ENCODE measurements at places on chromosomes 13 and 19.

DNA sequence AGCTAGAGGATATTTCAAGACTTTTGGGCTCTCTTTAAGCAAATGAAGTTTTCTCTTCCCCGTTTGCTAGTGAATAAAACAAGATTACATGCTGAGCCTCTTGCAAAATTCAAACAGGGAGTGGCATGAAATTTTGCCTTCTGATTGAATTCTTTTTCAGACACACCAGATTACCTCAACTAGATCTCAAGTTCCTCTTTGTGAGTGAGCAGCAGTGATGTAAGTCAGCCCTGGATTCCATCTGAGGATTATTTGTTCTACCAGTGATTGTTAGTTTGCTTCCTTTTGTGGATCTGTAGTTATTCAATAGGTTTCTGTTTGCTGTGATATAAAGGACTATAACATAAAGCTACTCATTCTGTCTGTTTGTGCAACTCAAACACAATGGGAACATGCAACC is 407.7 kb downstream of the LMO7 start:
- DNase-seq: no peak

DNA sequence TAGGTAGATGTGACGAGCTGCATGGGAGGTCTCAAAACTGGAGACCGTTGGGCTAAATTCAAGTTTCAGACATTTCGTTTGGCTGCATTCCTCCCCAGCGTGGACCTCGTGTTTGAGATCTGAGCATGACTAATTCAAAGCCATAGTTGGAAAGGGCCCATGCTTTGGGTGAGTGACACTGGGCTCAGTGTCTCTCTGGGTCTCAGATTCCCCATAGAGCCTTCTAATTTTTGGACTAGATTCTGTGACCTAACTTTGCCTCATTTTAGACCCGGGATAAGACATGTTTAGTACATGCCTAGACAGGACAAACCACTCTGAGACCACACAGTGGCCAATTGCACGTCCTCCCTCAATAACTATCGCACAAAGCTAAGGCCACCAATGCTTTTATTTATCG is 16.6 kb downstream of the CKM start:
- DNase-seq: no peak

DNA sequence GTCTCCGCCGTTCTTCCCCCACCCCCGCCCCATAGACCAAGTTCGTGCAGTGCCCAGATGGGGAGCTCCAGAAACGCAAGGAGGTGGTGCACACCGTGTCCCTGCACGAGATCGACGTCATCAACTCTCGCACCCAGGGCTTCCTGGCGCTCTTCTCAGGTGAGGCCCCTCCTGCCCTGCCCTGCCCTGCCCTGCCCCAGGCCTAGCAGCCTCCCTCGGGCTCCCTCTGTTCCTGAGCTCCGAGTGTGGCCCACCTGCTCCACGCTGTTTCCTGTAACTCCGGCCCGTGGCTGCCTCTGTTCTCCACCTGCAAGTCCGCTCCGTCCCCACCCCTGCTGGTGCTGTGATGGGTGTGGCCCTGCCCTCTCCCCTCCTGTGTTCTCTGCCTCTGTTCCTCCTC is 6.4 kb downstream of the LHB start:
- DNase-seq: no peak

GRCh38 chr19:17654993-17655392 is 33.2 kb downstream of the UNC13A start:
- DNase-seq: no peak

DNA sequence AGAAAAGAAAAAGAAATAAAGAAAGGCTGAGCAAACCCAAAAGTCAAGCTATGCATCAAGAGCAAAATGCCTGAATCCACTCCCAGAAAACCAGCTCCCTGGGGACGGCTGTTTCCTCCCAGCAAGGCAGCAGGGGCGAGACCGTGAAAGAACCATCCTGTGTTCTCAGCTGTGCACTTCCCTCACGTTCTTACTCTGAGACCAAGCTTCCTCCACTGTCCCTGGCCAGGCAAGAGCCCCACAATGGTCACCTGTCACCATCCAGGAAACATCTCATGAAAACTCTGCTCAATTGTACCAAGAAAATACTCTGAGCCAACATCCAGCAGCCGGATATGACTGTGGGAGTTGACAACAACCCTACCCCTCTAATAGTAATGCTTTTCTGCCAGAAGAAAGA is 22.9 kb downstream of the RAB20 start:
- no peak for DNase-seq

DNA sequence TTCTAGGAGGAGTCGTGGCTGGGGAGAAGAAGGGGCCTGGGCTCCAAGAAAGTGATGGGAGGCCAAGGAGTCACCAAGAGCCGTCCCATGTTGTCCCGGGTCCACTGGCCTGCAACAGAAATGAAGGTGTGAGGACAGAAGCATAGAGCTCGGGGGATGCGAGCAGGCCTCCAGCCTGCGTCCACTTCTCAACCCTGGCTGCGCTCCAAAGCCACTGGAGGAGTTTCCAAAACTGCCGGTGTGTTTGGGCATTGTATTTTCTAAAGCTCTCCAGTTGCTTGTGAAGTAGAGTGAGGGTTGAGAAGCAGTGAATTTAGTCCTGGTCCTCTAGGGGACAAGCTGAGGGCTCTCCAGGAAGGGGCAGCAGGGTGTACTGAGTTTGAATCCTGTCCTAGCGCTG is 13.0 kb downstream of the FFAR2 start:
- DNase-seq: no peak

- DNase-seq: no peak
These were observed 206.1 kb downstream of the KCTD12 start for GRCh38 chr13:76680112-76680511.

Data from T1000 (cell line).